GM23248 (cell line): ENCODE measurements at places on chromosomes 1 and 21. TPM values are rescaled to one million over a fixed set of nuclear protein-coding genes. Genes with fewer than 3 reads are reported as not detected.
A peak's percentile ranks its signal among the peaks of the same experiment; 100 is the strongest.

The LDLRAD1 gene
- total RNA-seq: not detected in 2 replicates

The TRIM46 gene
- total RNA-seq: 3.4 TPM in 2 replicates

The C2CD4D gene
- total RNA-seq: 0.13 TPM in 1 of 2 replicates, not detected in the other

The C1orf87 gene
- total RNA-seq: not detected in 2 replicates

The RGS16 gene
- 0.11 and 0.89 TPM in 2 replicates for total RNA-seq

The PLA2G2C gene
- not detected in 2 replicates for total RNA-seq

The LHX8 gene
- total RNA-seq: not detected in 2 replicates

DNA sequence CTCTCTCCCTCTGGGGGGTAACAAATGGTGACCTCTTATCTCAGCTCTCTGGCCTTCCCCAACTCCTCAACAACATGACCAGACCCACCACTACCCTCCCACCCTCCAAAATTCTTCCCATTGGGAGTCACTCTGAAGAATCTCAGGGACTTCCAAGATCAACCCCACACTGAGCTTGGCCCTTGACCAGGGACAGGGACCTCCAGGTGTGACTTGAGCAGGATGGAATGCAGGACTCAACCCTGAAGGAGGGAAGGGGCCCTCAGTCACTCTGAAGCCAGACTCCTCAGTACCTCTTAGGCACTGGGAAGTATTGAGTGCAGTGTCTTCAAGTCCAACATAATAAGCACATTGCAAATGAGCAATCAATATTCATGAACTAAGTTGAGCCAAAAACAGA lies 1.9 kb downstream of the CASQ1 start:
- DNase-seq: no peak

- no peak for DNase-seq
Observed at GRCh38 chr1:46393510-46393909, 607 bp upstream of the FAAH start.

DNA sequence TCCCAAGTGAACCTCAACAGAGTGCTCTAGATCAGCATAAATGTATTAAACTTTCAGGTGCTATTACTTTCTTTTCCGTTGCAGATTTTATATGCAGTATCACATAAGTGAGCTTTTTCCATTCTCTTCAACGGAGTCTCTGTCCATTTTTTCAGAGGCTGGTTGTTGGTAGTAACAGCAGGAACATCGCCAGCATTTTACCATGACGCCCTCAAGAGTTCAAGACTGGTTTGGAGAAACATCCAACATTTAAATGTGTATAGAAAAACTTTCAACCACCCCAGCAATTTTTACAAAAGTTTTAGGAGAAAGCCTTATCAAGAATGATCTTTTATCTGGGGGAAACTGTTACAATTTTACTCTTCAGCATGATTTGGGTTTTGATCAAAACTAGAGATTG lies 117.0 kb downstream of the TGFB2 start:
- no peak for DNase-seq

DNA sequence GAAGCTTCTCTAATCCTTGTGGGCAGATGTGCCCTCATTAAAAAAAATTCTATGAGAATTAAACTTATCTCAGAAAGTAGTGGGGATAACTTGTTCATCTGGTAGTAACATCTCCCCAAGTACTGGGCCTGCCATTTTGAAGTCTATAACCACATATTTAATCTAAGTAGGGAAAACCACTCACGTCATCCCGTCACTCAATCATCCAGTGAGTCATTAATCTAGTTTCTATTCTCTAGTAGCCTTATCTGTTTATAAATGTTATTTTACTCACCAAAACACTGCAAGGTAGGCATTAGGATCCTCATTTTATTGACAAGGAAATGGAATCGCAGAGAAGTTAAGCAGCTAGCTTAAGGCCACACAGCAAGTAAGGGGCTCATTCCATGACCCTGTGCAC lies 221.9 kb downstream of the ATG4C start:
- DNase-seq: no peak

DNA sequence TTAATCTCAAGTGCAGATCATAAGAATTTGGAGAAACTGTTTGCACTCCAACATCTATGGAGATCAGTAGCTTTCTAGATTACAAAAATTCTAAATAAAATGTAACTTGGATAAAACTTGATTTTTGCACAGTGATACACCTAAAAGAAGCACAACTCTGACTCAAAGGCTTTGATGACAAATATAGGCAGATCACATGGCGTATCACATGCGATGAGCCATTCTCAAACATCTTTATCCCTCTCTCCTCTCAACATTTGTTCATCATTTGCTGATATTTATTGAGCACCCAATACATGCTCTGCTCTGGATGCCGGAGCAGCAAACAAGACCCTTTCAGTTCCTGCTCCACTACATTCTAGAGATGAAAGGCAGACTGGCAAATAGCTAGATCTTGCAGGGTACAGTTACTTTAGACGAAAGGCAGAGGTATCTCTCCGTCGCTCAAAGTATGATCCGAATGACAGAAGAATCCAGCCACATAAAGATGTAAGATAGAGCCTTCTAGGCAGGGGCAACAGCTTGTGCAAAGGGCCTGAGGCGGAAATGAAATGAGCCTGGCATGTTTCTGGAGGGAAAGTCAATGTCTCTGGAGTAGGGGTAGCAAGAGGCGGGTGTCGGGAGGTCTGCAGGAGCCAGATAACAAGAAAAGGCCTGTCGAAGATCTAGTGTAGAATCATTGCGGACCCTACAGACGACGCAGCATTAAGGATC lies 145.8 kb upstream of the ERRFI1 start:
- peak; percentile 58 for DNase-seq

DNA sequence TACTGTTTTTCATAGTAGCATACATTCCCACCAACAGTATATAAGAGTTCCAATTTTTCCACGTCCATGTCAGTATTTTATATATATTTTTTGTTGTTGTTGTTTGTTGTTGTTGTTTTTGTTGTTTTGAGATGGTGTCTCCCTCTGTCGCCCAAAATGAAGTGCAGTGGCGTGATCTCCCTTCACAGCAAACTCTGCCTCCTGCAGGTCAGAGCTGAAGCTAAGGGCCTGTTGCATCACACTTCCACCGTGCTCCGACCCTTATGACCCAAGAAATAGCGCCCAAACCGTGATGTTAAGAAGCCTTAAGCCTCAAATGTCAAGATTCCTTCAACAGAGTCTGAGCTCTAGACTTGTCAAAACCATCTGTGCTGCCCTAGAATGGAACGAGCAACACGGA lies 2032.3 kb downstream of the MRPL39 start:
- DNase-seq: no peak

GRCh38 chr1:29648026-29648425 lies 411.7 kb downstream of the PTPRU start:
- no peak for DNase-seq
